PC-9 (cell line): ENCODE measurements at places on chromosomes 7 and 10. TPM values are rescaled to one million over a fixed set of nuclear protein-coding genes. Genes with fewer than 3 reads are reported as not detected.
A peak's percentile ranks its signal among the peaks of the same experiment; 100 is the strongest.

GRCh38 chr10:68721673-68722335, 765 bp downstream of the CCAR1 start:
- DNase-seq = no peak

DNA sequence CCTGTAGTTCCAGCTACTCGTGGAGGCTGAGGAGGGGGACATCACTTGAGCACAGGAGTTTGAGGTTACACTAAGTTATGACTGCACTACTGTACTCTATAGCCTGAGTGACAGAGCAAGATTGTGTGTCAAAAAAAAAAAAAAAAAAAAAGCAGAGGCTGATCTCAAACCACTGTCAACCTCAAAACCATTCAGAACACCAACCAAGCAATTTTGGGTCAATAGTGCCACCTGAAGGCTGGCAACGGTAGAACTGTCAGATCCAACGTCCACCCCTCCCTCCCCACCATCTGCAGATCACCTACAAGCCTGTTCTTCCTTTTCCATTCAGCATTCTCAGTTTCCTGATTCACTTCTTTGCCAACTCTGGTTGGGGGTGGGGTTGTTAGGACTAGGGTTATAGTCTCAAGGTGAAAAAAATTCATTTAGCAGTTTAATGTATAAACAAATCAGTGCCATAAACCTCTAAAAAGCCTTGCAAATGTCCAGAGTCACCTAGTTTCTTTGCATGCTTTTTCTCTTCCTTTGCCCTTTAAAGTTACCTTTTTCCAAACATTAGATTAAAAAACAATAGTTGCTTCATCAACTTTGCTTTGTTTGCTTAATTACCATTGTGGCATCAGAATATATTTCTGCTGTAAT, 2.6 kb downstream of the MRPS33 start:
- DNase-seq = peak; percentile 70

GRCh38 chr7:137836113-137836509, 10.7 kb downstream of the DGKI start:
- no peak for DNase-seq

GJD4 gene
- total RNA-seq = not detected in 2 replicates

DNA sequence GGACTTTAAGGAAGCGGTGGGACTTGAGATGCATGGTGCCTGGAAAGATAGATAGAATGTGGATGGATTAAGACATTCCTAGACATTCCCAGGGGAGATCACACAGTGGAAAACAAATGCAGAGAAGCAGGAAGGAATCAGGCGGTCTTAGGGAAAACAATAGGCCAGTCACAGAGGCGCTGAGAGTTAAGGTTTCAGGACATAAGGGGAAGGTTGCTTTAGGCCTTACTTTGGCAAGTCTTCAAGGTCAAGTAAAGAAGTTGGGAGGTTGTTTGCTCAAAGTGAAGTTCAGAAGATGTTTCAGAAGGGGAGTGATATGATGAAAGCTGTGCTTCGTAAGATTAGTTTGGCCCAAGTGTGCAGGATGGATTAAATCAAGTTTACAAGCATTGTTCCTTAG, 109.4 kb downstream of the SUGCT start:
- DNase-seq = no peak

GRCh38 chr7:159094023-159094740, 50.5 kb downstream of the VIPR2 start:
- no peak for DNase-seq

VSTM2A gene
- total RNA-seq = not detected in 2 replicates

CNPY1 gene
- total RNA-seq = not detected in 2 replicates

GRCh38 chr10:101006593-101007098, 7.0 kb downstream of the LZTS2 start:
- no peak for DNase-seq

TEX36 gene
- total RNA-seq = 1.1 and 1.2 TPM in 2 replicates

TLX1 gene
- not detected in 2 replicates for total RNA-seq

OAT gene
- total RNA-seq = 73.8 and 130 TPM in 2 replicates

- no peak for DNase-seq
Observed at GRCh38 chr10:23478570-23478969, 39.7 kb downstream of the OTUD1 start.

DNA sequence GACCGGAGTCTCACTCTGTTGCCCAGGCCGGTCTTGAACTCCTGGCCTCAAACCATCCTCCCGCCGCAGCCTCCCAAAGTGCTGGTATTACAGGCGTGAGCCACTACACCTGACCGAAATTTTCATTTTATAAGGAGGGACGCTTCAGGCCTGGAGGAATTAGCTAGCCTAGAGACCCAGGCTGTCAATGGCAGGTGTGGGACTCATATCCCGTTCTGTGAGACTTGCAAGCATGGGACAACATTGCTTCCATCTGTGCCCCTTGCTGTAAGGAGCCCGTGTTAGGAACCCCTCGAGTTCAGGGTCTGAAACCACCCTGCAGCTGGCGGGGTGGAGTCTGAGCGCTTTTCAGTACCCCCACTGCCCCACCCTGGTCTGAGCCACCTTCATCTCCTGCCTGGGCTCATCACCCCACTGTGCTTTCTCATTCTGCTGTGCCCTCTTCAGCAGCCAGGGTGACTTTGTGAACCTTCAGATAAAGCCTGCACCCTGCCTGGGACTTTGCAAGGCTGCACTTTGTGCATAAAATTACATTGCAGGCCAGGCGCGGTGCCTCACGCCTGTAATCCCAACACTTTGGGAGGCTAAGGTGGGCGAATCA, 1.3 kb upstream of the DAGLB start:
- no peak for DNase-seq

SFTPA1 gene
- not detected in 2 replicates for total RNA-seq

DNA sequence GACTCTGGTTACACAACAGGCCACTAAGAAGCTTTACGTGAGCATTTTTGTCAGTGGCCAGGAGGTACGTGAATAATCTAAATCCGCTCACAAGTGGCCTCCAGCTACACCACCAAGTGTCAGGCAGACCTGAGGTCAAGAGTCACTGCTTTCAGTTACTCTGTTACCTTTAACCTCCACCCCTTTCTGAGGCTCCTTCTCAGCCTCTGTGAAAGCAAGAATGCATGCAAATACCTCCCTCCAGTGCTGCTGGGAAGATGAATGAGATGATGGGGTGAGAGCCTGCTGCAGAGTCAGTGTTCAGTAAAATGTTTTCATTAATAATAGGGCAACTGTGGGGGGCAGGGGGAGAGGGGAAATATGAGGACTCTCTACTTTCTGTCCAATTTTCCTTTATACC, 11.2 kb downstream of the DDC start:
- no peak for DNase-seq

DNA sequence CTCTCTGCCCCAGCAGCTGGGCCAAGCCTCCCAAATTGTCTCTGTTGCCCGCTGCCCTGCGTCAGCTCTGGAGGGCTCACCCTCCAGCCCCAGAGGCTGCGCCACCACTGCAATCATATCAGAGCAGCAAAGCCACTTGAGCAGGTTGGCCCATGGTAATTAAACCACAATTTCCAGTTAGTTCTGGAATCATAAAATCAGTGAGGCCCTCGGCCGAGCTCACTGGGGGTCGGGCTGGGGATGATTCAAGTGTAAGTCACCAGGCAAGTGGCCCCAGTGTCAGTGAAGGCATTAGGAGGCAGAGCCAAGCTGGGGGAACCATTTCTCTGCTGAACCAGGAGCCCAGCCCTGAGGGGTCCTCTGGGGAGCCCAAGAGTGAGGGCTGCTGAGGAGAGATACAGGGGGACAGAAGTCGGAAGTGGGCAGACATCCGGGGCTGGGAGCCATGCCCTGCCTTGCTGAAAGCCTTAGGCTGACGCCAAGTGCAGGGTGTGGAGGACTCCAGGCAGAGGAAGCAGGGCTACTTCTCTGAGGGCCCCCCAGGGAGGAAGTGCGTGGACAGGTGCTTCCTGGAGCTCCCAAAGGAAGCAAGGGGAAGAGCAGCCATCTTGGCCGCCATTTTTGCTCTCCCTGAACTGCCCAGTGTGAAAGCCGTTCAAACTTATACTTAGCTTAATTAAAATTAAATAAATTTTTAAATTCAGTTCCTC, 29.5 kb upstream of the SLC29A3 start:
- no peak for DNase-seq

- no peak for DNase-seq
Observed at GRCh38 chr10:119689016-119689580, 36.8 kb upstream of the INPP5F start.

HABP2 gene
- total RNA-seq = not detected in 2 replicates

GRCh38 chr7:25037325-25037724, 57.3 kb upstream of the OSBPL3 start:
- no peak for DNase-seq

DNA sequence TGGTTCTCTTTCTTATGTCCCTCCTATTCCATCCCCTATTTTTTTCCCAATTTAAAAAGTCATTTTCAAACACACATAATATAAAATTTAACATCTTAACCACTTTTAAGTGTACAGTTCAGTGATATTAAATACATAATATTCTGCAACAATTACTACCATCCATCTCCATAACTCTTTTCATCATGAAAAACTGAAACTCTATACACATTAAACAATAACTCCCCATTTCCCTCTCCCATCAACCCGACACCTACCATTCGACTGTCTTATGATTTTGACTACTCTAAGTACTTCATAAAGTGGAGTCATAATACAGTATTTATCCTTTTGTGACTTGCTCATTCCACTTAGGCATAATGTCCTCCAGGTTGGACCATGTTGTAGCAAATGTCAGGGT, 2.6 kb downstream of the KIF11 start:
- no peak for DNase-seq

ATRNL1 gene
- total RNA-seq = not detected in 2 replicates

DNA sequence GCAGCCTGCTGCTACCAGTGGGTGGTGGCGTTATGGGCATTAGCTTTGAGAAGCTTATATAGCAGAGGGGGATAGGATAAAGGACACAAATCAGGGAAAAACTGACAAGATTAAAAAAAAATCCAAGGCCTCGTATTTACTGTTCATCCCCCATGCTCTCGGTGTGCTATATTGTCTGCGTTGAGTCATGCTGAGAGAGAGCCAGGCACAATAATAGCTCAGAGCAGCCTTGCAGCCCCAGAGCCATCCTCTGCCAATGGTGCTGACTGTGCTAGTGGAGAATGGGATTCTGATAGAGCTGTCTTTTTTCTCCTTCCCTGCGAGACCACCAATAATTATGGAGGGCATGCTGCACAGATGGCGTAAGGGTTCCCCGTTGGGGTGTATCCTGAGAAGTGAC, 51.7 kb upstream of the FZD1 start:
- DNase-seq = no peak

FAM200A gene
- total RNA-seq = 6.9 and 7.1 TPM in 2 replicates

DNA sequence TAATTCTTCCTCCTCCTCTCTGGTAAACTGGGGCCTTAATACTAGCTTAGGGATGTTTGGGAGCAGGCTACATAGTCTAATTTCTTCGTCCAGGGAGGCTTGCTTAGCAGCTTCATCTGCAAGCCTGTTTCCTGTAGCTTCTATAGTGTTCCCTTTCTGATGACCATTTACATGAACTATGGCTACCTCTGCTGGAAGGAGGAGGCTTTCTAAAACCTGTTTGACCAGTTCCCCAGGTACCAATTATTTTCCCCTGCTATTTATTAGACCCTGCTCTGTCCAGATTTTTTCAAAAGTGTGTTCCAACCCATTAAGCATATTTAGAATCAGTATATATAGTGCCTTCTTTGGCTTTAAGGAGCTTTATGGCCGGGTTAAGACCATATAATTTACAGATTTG, 38.8 kb upstream of the DNAH11 start:
- peak; percentile 31 for DNase-seq

SKIDA1 gene
- total RNA-seq = 0.65 and 1.1 TPM in 2 replicates

- no peak for DNase-seq
Observed at GRCh38 chr7:107959527-107959898, 43.4 kb downstream of the LAMB1 start.

GRCh38 chr7:97480772-97481390, 251.0 kb upstream of the TAC1 start:
- no peak for DNase-seq

GRCh38 chr7:153090209-153090608, 330.7 kb downstream of the ACTR3B start:
- no peak for DNase-seq

CYP2C8 gene
- total RNA-seq = not detected in 2 replicates

SPAG6 gene
- 0.55 TPM in 1 of 2 replicates, not detected in the other for total RNA-seq

JAKMIP3 gene
- 5.6 and 5.8 TPM in 2 replicates for total RNA-seq
